ENCODE measurements at places on chromosomes 7 and 10.

- no peak for DNase-seq
Observed at GRCh38 chr7:44637788-44638594, 31.6 kb downstream of the OGDH start.

DNA sequence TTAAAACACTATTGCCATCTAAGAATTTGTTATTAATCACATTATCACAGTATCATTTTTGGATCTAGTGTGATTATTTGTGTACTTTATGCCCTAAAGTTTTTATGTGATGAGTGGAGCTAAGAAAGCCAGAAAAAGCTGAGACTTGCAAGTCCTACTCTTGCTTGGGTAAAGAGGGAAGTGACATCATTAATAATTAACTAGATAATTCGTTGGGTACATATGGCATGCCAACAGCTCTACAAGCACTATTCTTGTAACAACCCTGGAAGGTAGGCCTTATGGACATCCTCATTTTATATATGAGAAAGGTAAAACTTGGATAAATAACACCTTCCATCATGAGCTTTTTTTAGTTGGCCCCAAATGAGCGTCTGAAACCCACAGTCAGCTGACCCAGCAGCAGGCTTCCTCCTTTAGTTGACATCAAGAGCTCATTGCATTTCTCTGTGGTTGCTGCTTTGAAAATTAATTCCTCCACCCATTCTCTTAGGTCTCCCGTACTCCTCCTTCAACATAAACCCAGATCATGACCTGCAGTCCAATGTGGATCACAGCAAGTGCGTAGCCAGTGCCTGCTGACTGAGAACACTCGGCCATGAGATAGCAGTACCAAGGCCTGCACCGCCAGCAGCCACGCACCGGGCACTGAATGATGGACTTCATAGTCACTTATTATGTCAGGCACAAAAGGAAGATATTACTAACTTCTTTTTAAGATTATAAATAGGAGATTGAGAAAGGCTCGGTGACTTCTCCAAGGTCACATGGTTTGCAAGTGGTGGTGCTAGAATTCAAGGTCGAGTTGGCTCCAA lies 292.0 kb upstream of the AOAH start:
- DNase-seq, result no peak

DNA sequence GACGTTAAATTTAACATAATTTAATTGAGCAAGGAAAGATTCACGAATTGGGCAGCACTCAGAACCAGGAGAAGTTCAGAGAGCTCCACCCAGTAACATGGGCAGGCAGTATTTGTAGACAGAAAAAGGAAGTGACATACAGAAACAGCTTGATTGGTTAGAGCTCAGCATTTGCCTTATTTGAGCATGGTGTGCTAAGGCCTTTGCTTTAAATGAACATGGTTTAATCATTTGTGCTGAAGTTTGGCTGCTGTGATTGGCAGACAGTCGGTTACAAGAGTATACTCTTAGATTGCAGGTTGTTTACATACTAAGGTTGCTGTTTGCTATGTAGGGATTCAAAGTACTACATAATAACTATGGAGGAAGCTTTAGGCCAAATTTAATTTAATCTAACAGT lies 199.2 kb downstream of the MALRD1 start:
- no peak for DNase-seq

GRCh38 chr10:61390851-61391250 lies 62.3 kb downstream of the TMEM26 start:
- no peak for DNase-seq

DNA sequence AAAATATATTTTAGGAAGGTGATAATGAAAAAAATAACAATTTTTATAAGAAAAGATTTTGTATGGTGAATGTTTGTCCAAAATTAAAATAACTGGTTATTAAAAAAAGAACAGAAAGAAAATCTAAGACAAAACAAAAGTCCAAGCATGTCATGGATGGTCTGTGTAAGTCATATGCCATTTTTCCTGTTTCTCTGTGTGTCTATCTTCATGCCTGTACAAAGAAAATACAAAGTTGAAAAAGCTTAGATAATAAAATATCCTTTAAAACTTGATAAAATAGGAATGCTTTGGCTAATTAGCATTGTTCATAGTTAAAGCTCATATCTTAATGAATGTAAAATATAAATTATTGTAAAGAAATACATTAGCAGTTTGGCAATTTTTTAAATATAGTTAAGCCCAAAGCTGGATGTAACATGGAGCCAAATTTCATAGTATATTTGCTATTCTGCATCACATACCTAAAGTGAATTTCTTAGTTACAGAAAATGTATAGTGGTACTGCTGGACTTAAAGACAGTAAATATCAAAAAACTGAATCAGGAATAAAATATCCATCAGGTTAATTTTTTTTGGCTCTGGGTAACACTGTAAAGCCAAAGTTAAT lies 661.1 kb downstream of the PCDH15 start:
- no peak for DNase-seq

GRCh38 chr10:299512-299911 lies 164.3 kb downstream of the ZMYND11 start:
- DNase-seq, result no peak

DNA sequence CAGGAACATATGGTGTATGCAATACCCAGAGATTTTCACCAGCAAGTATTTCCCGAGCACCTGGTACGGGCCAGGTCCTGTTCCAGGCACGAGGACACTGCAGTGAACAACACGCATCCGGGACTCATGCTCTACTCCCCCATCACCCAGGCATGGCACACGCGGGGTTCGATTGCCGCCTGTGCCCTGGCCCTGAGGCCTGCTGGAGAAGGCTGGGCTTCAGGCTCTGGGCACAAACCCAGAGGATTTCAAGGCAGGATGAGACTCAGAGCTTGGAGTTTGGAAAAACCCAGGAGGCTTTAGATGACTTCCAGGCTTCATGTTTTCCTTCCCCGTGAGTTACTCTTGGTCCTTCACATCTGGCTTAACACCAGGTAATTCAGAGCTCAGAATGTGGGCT lies 143.5 kb downstream of the NEURL1 start:
- DNase-seq, result no peak

DNA sequence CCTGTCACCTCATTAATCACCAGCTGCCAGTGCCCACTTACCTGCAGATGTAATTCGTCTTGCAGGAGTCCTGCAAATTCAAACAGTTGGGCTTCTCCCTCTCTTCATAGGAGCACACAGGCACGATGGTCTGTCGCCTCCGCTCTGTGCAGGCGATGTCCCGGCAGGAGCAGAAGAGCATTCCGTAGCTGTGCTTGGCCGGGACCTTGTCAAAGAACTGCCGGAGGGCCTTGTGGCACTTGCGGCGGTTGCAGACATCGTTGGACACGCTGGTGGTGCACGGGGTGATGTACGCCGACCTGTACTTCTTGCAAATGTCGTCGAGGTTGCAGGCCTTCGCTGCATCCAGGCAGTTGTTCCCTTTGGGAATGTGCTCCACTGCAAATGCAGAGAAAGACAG lies 147.8 kb downstream of the GFRA1 start:
- no peak for DNase-seq

DNA sequence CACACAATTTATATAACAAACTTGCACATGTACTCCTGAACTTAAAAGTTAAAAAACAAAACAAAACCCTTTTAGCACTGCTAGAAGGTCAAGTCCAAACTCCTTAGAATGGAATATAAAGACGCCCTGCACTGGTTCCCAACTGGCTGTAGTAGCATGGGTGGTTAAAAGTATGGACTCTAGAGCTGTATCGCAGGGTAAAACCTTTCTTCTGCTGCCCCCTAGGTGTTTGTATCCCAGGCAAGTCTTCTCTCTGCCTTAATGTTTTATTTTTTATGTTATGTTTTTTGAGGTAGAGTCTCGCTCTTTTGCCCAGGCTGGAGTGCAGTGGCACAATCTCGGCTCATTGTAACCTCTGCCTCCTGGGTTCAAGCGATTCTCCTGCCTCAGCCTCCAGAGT lies 35.2 kb downstream of the LSMEM1 start:
- no peak for DNase-seq

GRCh38 chr7:108375668-108376067 lies 80.6 kb downstream of the NRCAM start:
- no peak for DNase-seq

DNA sequence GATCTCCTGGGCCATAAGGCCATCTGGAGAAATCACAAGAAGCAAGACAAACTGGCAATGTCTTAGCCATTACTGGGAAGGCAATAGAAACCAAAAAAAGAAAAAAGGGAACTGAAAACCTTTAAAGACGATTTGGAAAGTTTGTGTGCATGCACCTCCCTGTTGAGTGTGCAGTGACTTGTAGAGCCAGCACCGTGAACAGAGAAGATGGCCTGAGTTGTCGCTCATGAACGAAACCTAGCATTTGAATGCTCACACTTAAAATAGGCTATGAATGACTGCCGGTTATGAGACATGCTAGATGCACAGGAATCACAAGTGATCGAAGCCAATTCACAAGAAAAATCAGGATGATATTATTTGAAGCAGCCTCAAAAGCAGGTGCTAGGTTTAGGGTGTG lies 151.3 kb upstream of the ADO start:
- DNase-seq, result no peak

- no peak for DNase-seq
Observed at GRCh38 chr10:69612760-69613159, 17.3 kb upstream of the FAM241B start.

DNA sequence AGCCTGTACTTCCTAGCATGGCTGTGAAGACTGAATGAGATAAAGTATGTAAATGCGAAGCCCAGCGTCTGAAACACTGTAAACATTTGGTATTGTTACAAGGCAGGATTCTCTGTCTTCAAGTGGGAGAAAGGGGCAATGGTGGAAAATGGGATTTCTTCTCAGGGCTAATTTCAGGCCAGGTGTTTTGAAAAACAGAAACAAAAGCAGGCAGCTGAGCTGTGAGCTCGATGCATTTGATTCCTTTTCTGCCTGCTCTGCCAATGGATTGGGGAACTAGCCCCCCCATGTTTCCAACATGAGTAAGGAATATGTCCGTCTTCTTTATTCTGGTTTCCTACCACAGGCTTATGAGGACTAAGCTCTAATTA lies 732.1 kb upstream of the AUTS2 start:
- DNase-seq, result no peak

DNA sequence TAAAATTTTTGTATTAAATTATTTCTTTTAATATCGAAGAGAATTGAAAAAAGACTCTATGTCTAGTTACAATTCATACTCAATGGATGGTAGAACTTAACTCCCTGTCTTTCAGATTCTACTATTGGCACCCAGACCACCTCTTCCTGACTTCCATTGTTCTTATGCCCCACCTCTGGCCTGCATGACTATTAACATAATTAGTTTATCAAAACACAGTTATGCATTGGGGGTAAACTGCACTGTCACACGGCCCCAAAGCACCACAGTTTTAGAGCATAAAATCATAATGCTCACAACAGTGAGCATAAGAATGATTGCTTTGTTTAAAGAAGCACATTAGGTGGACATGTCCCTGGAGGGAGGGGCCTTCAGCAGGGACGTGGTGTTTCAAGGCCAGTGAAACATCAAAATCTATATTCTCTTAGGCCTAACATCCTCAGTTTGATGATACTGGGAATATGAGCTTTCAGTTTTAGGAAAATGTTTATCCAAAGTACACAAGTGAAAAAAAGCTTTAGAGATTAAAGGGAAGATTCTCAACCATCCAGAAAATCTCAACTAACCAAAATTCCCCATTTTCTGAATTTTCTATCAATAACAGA lies 79.8 kb downstream of the NRP1 start:
- DNase-seq, result no peak

DNA sequence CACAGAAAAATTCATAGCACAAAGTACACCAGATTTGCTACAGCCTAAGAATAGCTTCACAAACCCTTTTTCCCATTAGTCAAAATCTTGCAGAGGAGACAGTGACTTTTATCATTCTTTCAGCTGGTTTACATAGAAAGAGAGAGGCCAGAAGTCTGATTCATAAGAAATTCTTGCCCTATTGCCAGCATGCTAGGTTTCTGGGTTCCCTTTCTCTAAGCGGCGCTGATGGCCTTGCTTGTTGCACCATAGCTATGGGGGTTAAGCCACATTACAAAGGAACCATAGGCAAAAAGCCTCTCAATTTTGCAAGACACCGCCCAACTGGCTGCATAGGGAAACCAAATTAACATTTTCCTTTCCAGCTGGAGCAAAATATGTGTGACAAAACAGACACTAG lies 87.4 kb downstream of the ZNF467 start:
- DNase-seq, result no peak

DNA sequence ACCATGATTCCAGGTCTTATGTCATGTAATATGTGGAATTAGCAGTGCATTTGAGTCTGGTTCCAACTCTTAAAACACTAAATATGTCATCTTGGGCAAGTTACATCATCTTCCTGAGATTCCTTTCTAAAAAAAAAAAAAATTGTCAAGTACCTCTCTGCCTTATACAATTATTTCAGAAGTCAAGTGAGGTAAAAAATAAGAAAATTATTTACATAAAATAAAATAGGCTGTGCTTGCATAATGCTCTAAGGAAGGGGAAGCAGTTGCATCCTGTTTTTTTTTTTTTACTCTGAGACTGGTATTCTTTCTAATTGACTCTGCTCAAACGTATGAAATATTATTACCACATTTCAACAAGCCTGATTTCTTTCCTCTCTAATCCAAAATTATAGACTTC lies 55.1 kb upstream of the SEMA3A start:
- DNase-seq, result no peak

- no peak for DNase-seq
Observed at GRCh38 chr10:59968705-59969104, 62.3 kb upstream of the CCDC6 start.

- peak; percentile 67 for DNase-seq
Observed at GRCh38 chr7:19982841-19983835, 209.7 kb upstream of the TMEM196 start.

DNA sequence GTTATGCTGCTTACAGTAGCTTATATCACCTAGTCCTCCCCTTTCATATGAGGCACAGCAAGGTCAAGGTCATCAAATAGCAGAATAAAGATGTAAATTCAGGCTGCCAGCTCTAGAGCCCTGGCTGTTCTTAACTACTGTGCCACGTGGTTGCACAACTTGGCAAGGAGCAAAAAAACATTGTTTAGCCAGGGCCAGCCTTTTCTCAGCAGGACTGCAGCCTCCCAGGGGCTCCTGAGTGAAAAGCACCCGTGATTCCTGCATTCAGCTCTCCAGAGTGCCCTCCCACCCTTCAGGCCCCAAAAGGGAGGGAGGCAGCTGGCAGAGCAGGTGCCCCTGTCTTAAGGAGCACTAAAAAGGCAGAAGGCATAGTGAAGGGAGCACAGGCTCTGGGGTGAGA lies 31.8 kb upstream of the TM9SF3 start:
- no peak for DNase-seq

- no peak for DNase-seq
Observed at GRCh38 chr10:70602665-70603448, at the start of gene PRF1. Gene PRF1, minus strand, starts transcription at chr10:70602741. Its CDS starts 1,839 bp downstream, at chr10:70600902.

GRCh38 chr7:91866599-91867148 lies 13.8 kb downstream of the MTERF1 start:
- no peak for DNase-seq

GRCh38 chr7:141587304-141587703 lies 36.1 kb downstream of the AGK start:
- no peak for DNase-seq

DNA sequence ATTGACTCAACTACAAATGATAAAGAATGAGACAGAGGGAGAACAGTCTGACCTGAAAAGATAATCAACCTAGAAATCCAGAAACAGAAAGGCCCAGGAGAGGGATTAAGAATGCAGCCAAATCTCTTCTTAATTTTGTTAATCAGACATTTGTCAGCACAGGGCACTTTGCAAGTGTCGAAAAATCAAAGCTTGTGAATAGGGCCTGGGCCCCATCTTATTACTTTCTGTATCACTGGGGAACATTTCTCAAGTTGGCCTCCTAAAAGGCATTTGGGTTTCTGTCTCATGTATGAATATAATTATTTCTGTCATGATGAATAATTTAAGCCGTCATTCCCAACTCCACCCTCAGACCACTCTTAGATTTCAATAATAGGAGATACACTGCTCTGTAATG lies 308.4 kb upstream of the PRKCQ start:
- no peak for DNase-seq
